ENCODE measurements at places on chromosomes 2 and 18. TPM values are rescaled to one million over a fixed set of nuclear protein-coding genes. Genes with fewer than 3 reads are reported as not detected.

Gene MC5R
- 0.40 TPM for polyA plus RNA-seq

Gene ARHGAP25
- polyA plus RNA-seq = 3.9 TPM

Gene DPYSL5
- 226 TPM for polyA plus RNA-seq

DNA sequence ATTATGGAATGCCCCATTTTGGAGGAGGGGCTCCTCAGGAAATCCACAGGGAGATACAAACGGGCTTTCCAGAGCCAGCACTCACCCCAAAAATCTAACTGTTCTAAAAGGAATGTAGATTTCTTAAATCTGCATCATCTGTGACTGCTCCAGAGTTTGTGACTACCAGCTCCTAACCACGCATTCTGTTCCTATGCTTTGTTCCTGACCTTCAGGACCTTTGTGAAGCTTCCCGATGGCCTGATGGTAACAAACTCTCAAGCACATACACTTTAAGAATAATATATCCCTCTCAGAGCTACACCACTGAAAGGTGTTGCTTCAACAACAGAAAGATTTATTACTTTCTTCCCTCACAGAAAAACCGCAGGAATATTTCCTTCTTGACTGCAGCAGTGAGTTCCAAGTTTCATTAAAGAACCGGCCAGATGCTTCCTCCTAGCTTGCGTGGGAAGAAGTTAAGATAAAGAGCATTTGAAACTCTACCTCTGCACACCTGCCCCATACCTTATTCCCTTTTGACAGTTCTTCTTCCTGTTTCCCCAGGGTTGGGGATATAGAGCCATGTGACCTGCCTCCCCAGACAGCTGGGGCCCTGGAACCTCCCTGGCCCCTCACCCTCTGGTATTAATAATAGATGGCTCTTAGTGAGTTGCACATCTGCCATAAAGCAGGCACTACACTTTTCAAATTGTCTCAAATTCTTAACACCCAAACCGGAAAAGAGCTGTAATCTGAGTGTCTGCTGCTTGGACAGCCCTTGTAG lies 40.2 kb upstream of the EML4 start:
- no peak for DNase-seq

- DNase-seq = no peak
These were observed 3.0 kb downstream of the GBX2 start for GRCh38 chr2:236164925-236165841.

DNA sequence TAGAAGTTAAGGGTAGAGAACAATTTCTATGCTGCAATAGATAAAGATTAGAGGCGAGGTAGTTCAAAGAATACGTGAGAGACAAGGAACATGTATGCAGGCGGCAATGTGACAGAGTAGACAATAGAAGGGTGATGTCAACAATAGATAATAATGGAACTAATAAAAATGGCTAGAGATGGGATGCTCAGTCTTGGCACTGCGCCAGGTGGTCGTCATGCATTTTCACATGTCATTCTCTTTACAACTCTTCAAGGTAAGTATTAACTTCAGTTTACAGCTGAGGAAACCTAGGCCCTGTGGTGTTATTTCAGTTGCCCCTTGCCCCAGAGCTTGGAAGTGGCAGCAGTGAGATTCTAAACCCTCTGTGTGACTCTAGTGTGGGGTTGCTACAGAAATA lies 890.7 kb upstream of the CELF4 start:
- no peak for DNase-seq

DNA sequence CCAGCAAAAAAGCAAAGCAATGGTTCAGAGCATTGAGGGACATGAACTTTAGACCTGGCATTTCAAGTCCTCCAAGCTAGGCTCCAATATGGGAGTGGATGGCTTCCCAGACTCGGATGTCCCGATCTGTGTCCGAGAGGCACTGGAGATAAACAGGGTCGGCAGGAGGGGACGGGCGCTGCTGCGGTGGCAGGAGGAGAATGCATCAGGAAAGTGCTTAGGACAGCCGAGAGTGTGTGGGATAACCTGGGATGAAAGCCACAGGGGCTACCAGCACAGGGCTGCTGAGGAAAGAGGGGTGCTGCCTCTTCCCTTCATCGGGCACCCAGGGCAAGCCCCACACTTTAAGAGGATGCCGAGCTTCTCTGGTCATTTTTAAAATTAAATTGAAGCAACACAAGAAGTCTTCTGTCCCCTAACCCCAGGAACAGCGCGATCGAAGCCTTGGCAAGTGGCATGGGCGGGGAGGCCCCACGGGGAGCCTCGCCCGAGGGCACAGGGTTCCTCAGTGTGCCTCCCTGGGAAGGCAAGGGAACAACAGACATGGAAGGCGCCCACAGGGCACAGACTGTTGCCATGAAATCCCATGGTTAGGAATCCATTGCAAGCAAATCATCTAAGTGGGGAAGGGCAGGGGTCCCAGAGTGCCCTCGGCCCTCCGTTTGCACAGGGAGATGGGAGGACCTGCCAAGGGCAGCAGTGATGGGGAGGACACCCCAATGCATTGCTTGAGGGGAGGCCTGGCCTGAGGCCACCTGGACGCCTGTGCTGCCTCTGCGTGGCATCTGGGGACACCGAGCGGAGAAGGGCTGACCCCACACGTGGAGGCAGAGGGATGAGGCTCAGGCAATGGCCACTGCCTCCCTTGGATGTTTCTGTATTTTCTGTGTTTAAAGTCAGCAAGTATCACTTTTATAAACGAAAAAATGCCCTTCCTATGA lies 78.5 kb upstream of the GPC1 start:
- DNase-seq = no peak

DNA sequence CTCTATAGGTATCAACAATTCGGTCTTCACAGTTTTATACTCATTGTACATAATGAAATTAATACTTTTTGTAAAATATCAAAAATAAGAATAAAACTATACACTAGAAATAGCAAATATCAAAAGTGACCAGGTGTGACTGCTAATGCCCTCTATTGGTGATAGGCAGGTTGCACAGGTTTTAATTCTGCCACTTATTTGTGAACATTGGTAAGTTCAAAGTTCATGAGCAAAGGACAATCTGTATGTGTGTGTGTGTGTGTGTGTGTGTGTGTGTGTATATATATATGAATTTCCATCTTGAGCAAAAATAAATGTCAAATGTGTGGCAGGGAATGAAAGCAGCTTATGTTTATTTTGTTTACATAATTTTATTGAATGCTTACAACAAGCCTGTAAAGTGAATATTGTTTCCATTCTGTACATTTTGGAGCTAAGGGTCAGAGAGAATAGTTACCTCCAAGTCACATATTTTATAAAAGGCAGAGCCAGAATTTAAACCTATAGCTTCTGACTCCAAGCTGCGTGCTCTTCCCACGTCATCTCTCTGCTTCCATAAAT lies 537.4 kb downstream of the CPS1 start:
- no peak for DNase-seq

- peak; percentile 49 for DNase-seq
These were observed 9.8 kb upstream of the MGAT5 start for GRCh38 chr2:134244086-134244485.

- DNase-seq = no peak
These were observed 33.1 kb upstream of the STON1 start for GRCh38 chr2:48496849-48497248.

- peak; percentile 94 for DNase-seq
These were observed 45.6 kb upstream of the SLC1A4 start for GRCh38 chr2:64943387-64944150.
